Calu3 (cell line): ENCODE measurements at places on chromosomes 2 and 18. TPM values are rescaled to one million over a fixed set of nuclear protein-coding genes. Genes with fewer than 3 reads are reported as not detected.

The VIL1 gene
- total RNA-seq: 9.0 and 16.4 TPM in 2 replicates

The CFAP65 gene
- 0.68 and 1.3 TPM in 2 replicates for total RNA-seq

DNA sequence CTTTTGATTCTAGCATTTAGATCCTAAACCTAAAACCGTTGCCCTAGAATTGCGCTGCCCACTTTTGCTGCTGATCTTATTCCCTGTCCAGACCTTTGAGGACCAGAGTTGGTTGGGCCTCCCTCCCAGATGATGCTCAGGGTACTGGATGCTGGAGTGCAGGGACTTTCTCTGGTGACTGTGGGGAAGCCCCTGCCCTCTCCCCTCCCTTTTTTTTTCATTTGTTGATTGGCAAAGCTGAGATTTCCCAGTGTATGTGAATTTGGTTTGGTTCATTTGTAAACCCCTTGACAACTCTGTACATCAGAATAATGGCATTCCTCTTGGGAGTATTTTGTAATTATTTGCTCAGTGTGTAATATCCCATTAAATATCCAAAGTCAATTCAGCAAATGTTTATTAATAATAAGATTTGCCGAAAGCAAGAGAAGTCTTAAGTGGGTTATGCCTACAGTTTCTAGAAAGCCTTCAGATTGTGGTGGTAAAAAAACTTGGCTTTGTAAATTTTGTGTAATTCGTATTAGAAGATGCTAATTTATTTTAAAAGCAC lies 28.3 kb downstream of the RAB31 start:
- H3K27me3 ChIP-seq: peaks cover 32% of the 10 kb centered on the region
- no peak for DNase-seq
- H3K27ac ChIP-seq: no peak overlapping the region
- no peaks in the 10 kb centered on the region for H3K36me3 ChIP-seq
- peaks cover 39% of the 10 kb centered on the region for H3K4me1 ChIP-seq
- no peak overlapping the region for H3K4me3 ChIP-seq

DNA sequence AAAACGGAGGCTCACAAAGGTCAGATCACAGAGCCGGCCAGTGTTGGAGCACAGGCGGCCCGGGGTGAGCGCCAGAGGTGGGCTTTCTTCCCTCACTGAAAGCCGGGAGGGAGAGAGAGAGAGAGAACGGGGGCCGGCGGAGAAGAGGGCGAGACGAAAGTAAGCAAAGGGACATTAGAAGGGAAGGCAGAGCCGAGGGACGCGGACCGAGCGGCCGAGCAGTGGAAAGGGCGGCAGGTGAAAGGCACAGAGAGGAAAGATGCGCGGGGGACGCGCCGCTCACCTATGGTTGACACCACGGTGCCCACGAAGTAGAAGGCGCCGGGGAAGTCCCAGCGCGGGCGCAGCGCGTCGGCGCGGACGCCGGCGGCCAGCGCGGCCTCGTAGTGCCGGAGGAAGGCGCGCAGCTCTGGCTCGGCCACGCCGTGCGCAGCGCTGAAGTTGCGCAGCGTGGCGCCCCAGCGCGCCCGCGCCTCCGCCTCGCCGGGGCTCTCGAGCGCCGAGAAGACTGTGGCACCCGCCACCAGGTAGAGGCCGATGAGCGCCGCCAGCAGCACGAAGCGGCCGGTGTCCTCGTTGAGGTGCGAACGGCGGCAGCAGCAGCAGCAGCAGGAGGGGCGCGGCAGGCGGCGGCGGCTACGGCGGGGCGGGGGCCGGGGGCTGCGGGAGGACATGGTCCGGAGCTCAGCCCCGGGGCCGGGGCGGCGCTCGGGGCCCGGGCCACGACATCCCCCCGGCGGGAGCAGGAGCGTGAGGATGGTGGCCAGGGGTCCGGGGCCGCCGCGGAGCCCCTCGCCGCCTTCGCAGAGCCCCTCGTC lies 166.9 kb downstream of the MSH2 start:
- peaks cover 86% of the 10 kb centered on the region for H3K27me3 ChIP-seq
- peaks cover 9% of the 10 kb centered on the region for H3K4me1 ChIP-seq
- H3K4me3 ChIP-seq: peak overlapping the region; percentile 43
- peak; percentile 7 for DNase-seq

The SNED1 gene
- total RNA-seq: 0.76 and 0.86 TPM in 2 replicates
